ENCODE measurements at places on chromosomes 16 and 17. TPM values are rescaled to one million over a fixed set of nuclear protein-coding genes. Genes with fewer than 3 reads are reported as not detected.

PSMD12 gene
- total RNA-seq: 192 TPM

- DNase-seq: no peak
- no peaks in the 10 kb centered on the region for H3K36me3 ChIP-seq
- H3K4me3 ChIP-seq: no peak overlapping the region
- no peak overlapping the region for H3K27ac ChIP-seq
- peaks cover 28% of the 10 kb centered on the region for H3K4me1 ChIP-seq
- no peaks in the 10 kb centered on the region for H3K27me3 ChIP-seq
These were observed 35.7 kb downstream of the RAI1 start for GRCh38 chr17:17716837-17717523.

FDXR gene
- total RNA-seq: 22.3 TPM

EVI2B gene
- 0.92 TPM for total RNA-seq

DNA sequence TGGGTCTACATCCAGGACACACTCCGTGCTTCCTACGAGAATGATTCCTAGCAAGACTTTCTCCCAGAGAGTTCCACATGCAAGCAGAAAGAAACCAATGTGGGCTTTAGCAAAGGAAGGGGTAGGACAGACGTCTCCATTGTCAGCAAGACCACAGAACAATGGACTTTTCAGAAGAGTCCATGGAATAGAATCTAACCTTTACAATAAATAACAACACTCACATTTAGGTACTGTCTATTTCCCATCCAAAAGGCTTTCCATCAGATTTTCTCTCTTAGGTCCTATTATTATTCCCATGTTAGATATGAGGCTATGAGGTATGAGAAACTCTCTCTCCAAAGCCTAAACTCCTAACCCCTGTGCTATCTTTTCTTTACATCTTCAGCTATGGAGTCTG lies 360.9 kb downstream of the GRIN2A start:
- H3K4me1 ChIP-seq: no peaks in the 10 kb centered on the region
- H3K27me3 ChIP-seq: no peaks in the 10 kb centered on the region
- no peak for DNase-seq
- H3K27ac ChIP-seq: no peak overlapping the region
- no peak overlapping the region for H3K4me3 ChIP-seq
- no peaks in the 10 kb centered on the region for H3K36me3 ChIP-seq

DNA sequence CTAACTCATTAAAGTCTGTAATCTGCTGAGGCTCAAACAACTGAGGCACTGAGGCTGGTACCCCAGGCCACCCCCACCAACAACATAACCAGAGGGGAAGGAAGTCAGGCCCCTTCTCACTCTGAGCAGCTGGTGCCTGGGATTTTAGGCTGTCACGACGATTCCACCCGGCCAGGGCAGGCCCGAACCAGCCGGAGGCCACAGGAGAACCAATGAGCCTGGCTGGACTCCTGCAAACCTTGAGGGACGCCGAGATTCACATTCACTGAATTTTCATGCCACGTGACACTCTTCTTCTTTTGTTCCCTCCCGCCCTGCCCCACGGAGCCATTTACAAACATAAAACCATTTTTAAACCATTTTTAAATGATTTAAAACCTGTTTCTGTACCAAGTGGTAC lies 48.1 kb downstream of the RPH3AL start:
- DNase-seq: no peak
- H3K36me3 ChIP-seq: no peaks in the 10 kb centered on the region
- no peak overlapping the region for H3K4me3 ChIP-seq
- H3K27me3 ChIP-seq: no peaks in the 10 kb centered on the region

MKS1 gene
- 28.1 TPM for total RNA-seq

SEPTIN12 gene
- total RNA-seq: not detected

DNA sequence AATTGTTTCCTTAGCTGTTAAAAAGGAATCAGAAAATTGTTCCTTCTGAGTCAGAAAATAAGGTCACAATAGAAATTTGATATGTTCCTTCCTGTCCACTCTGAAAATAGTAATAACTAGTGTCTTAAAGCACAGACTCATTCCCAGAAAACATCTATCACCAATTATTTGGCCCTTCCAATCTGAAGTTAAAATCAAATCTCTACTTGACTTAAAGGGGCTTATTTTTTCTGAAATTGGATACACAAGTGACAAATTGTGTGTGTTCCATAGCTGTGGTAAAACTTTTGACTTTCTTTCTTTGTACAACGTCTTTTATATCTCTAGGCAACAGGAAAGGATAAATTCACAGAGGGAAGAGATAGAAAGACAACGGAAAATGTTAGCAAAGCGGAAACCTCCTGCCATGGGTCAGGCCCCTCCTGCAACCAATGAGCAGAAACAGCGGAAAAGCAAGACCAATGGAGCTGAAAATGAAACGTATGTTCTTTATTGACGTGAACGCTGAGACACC lies 54.5 kb upstream of the MRC2 start:
- H3K27ac ChIP-seq: peak overlapping the region; percentile 49
- H3K27me3 ChIP-seq: no peaks in the 10 kb centered on the region
- DNase-seq: peak; percentile 65
- peaks cover 5% of the 10 kb centered on the region for H3K4me1 ChIP-seq
- H3K36me3 ChIP-seq: peaks cover 25% of the 10 kb centered on the region
- no peak overlapping the region for H3K4me3 ChIP-seq

DNA sequence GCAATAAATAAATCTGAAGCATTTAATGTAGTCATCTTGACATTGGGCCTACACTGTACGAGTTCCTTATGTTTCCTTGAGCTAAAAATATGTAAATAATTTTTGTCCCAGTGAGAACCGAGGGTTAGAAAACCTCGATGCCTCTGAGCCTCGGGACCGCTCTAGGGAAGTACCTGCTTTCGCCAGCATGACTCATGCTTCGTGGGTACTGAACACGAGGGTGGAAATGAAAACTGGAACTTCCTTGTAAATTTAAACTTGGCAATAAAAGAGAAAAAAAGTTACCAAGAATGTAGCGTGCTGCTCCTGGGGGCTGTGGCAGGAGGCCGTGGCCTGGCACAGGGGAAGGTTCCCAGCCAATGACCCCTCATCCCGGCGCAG lies 74.1 kb downstream of the SOCS1 start:
- DNase-seq: no peak
- H3K27me3 ChIP-seq: no peaks in the 10 kb centered on the region
- no peak overlapping the region for H3K4me3 ChIP-seq
- H3K27ac ChIP-seq: no peak overlapping the region
- H3K36me3 ChIP-seq: no peaks in the 10 kb centered on the region
- H3K4me1 ChIP-seq: no peaks in the 10 kb centered on the region

DNA sequence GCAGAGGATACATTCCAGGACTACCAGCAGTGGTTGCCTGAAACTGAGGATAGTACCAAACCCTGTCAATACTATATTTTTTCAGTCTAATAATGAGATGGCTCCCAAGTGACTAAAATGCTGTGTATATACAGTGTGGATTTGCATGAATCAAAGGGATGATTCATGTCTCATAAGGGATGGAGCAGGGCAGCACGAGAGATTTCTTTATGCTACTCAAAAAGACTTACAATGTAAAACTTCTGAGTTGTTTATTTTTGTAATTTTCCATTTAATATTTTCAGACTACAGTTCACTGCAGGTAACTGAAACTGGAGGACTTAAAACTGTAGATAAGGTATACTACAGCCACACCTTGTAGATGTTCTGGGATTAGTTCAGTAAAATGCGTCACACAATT lies 674.7 kb upstream of the SALL1 start:
- no peak for DNase-seq
- H3K4me1 ChIP-seq: no peaks in the 10 kb centered on the region
- no peak overlapping the region for H3K4me3 ChIP-seq
- H3K36me3 ChIP-seq: no peaks in the 10 kb centered on the region
- no peak overlapping the region for H3K27ac ChIP-seq

GRCh38 chr16:11682655-11683096 lies 14.4 kb downstream of the SNN start:
- no peak for DNase-seq
- H3K27me3 ChIP-seq: no peaks in the 10 kb centered on the region
- H3K27ac ChIP-seq: no peak overlapping the region
- peaks cover 37% of the 10 kb centered on the region for H3K36me3 ChIP-seq
- no peaks in the 10 kb centered on the region for H3K4me1 ChIP-seq
- no peak overlapping the region for H3K4me3 ChIP-seq

DNA sequence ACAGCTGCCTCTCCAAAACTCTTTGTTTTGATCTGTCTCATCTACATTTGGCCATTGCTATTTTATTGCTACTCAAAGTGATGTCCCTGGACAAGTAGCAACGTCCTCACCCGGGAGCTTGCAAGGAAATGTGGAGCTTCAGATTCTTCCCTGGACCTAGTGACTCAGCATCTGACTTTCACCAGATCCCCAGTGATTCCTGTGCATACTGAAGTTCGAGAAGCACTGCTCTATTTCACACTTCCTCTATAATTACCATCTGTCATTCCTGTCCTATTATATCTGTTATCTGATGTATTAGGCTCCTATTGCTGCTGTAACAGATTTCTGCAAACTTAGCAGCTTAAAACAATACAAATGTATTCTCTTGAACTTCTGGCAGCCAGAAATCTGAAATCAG lies 28.5 kb upstream of the VAT1L start:
- H3K4me3 ChIP-seq: no peak overlapping the region
- H3K27me3 ChIP-seq: no peaks in the 10 kb centered on the region
- H3K27ac ChIP-seq: no peak overlapping the region
- no peaks in the 10 kb centered on the region for H3K4me1 ChIP-seq

KRTAP4-9 gene
- total RNA-seq: 1.0 TPM
